ENCODE measurements at places on chromosomes 12 and 14. TPM values are rescaled to one million over a fixed set of nuclear protein-coding genes. Genes with fewer than 3 reads are reported as not detected.

Gene TRIAP1
- 11.9 TPM for total RNA-seq

Gene LRFN5
- total RNA-seq: 0.08 TPM

Gene PLEK2
- 17.4 TPM for total RNA-seq

Gene RFX4
- not detected for total RNA-seq

Gene BBOF1
- total RNA-seq: 2.8 TPM

Gene SLC35F4
- total RNA-seq: not detected

Gene AICDA
- 0.28 TPM for total RNA-seq

Gene AGAP2
- 1.7 TPM for total RNA-seq

Gene IFT81
- 2.4 TPM for total RNA-seq

Gene ESPL1
- total RNA-seq: 19.3 TPM

Gene MIP
- 0.09 TPM for total RNA-seq

Gene PLA2G1B
- total RNA-seq: 0.84 TPM

Gene KERA
- total RNA-seq: not detected

Gene COX8C
- not detected for total RNA-seq

Gene PRKD1
- 5.0 TPM for total RNA-seq

Gene NFATC4
- total RNA-seq: 1.4 TPM

Gene RNASE11
- not detected for total RNA-seq

Gene SLC17A8
- 3.9 TPM for total RNA-seq

Gene NAB2
- 3.9 TPM for total RNA-seq

Gene NRXN3
- total RNA-seq: 1.2 TPM

Gene WSCD2
- total RNA-seq: under 0.01 TPM

Gene LRRK2
- 11.5 TPM for total RNA-seq

Gene LALBA
- total RNA-seq: not detected

Gene RNASE7
- not detected for total RNA-seq

Gene C3AR1
- total RNA-seq: 4.0 TPM

Gene FSCB
- not detected for total RNA-seq

Gene GLT1D1
- total RNA-seq: 13.1 TPM

Gene LTBR
- 93.9 TPM for total RNA-seq

Gene LAG3
- 0.14 TPM for total RNA-seq

Gene TMEM253
- 0.25 TPM for total RNA-seq

Gene KDM2B
- total RNA-seq: 34.2 TPM

Gene PLEKHG7
- 0.28 TPM for total RNA-seq

Gene KRT78
- total RNA-seq: not detected

Gene HVCN1
- total RNA-seq: 5.4 TPM

Gene RNF212B
- 0.17 TPM for total RNA-seq

Gene CYP27B1
- 1.6 TPM for total RNA-seq

Gene RHEBL1
- total RNA-seq: 1.2 TPM

Gene TEX22
- 0.08 TPM for total RNA-seq

Gene PLBD1
- total RNA-seq: 7.5 TPM

Gene ASCL1
- not detected for total RNA-seq

Gene SIRT4
- 1.6 TPM for total RNA-seq

Gene CLEC7A
- total RNA-seq: 7.0 TPM

Gene SLC35E3
- total RNA-seq: 4.2 TPM

Gene BATF
- total RNA-seq: 1.2 TPM

Gene RNASE1
- total RNA-seq: 11.7 TPM

Gene PLCZ1
- not detected for total RNA-seq

Gene CLEC9A
- total RNA-seq: 0.14 TPM

Gene SLC39A5
- 195 TPM for total RNA-seq

Gene PTCSC3
- total RNA-seq: not detected

Gene IAPP
- total RNA-seq: 0.08 TPM

Gene SLC2A14
- total RNA-seq: 22.7 TPM

Gene KRT79
- not detected for total RNA-seq

Gene CMKLR1
- 13.7 TPM for total RNA-seq

Gene DPY19L2
- 0.42 TPM for total RNA-seq
